ENCODE measurements at places on chromosomes 5 and 9.

- DNase-seq, result no peak
Observed at GRCh38 chr5:170254056-170254455, 21.3 kb downstream of the C5orf58 start.

- no peak for DNase-seq
Observed at GRCh38 chr5:118379470-118379869, 608.9 kb downstream of the DTWD2 start.

- no peak for DNase-seq
Observed at GRCh38 chr9:36878986-36879982, 154.8 kb downstream of the PAX5 start.

GRCh38 chr9:113587471-113588031, 124.0 kb downstream of the RGS3 start:
- DNase-seq, result no peak

DNA sequence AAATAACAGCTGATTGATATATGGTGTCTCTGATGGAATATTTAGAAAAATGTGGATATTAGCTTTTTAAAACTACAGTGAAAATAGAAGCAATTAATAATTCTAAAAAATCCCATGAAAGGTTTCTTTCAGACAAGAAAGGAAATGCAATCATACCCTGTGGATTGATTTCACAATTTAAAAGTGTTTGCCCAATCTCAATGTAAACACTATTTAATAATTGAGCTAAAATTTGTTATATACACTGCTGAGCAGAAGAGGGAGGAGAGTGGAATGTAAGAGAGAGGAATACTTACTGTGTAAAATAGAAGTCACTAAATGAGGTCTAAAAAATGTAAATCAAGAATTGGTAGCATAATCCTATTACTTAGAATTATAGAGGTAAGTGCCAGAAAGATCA, 76.9 kb downstream of the FEM1C start:
- DNase-seq, result no peak

GRCh38 chr9:89274838-89275237, 36.2 kb upstream of the CKS2 start:
- no peak for DNase-seq

GRCh38 chr5:143231973-143232812, 171.3 kb downstream of the NR3C1 start:
- DNase-seq, result no peak

GRCh38 chr9:84271921-84272556, 68.5 kb downstream of the SLC28A3 start:
- DNase-seq, result no peak

GRCh38 chr5:54518146-54518817, 723 bp downstream of the SNX18 start:
- no peak for DNase-seq

DNA sequence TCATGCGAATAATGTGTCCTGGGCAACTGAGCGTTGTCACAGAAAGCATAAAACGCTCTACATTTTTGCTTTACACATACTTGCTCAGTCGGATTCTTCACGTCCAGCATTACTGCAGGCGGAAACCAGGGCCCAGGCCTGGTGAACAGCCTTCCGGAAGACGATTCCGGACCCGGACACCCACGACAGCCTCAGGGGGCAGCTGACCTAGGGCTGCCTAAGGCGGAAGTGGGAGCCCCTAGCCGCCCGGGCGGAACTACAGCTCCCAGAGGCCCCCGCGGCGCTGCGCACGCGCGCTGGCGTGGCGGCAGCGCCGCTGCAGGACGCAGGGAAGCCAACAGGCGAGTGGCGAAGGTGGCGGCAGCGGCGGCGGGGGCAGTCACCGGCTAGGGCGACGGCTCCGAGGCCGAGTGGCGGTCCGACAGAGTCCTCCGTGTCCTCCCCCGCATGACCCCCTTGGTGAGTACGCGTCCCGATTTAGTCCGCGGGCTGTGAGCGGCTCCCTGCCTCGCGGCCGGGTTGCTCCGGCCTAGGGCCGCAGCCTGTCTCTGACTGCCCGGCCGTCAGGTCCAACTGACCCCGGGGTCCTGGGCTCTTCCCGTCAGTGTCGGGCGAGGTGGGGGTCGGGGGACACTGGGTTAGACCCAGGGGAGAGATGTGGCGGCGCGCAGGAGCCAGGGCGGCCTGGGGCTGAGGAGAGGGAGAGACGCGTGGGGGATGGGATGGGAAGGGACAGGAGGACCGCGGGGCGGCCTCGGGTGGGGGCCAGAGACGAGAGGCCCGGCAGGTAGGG, at the start of gene GAPVD1:
Gene GAPVD1 (plus strand): TSS at position 326 of the 793 bp plus-strand sequence. CDS start 37,096 bp downstream, outside the sequence.
- DNase-seq, result peak; percentile 52

DNA sequence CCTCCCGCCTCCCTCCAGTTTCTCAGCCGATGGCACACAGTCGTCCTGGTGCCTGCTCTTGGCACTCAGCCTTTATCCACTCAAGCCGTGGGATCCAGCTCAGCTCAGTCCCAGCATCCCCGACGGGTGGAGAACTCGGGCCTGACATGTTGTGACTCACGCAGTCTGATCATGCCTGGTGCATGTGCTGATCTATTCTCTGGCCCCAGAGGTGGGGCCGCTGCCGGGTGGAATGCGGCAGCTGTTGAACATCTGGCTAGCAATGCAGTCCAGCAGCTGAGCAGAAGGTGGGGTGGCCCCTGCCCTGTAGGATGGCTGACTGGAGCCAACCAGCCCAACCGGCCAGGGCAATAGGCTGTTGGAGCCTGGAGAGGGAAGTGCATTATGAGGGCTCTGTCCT, 1.7 kb upstream of the AIF1L start:
- DNase-seq, result no peak

DNA sequence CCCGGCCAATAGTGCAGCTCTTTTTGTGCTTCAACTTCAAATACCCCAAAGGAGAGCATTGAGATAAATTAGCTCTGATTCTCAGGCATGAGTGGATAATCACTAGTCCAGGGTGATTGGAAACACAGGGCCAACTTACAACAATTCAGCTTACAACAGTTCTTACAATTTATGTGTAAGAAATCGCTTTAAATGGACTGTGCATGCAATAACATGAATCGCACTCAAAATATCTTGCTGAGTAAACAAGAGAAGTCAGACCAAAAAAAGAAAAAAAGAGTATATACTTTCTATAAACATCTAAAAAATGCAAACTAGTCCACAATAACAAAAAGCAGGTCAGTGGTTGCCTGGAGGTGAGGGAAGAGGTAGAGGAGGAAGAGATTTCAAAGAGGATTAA, 150.6 kb upstream of the EDIL3 start:
- no peak for DNase-seq

DNA sequence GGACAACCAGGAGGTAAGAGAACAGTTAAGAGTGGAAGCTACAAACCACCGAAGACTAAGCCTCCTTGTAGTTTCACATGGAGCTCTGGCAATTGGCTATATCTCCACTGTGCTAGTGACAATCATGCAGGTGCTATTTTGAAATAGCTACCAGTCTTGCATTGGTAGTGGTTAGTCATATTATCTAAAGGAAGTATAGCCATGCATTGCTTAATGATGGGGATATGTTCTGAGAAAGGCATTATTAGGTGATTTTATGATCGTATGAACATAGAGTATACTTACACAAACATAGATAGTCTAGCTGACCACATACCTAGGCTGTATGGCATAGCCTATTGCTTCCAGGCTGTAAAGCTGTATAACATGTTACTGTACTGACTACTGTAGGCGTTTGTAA, 28.4 kb downstream of the HSDL2 start:
- no peak for DNase-seq

DNA sequence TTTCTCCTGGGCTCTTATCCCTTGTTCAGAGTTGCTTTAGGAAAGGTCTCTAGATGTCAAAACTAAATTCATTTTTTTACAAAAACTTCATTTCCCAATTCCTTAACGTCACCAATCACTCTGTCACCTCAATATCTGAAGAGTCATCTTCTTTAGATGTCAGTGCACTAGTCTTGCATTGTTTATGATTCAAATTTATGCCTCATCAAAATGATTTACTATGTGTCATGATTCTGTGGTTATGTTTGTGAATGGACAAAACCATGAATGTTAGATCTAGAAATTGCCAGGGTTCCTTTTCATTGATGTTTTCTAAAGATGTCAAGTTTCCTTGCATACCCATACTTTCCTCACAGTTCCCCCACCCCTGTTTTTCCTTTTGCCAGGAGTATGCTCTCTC, 21.5 kb downstream of the CWC27 start:
- DNase-seq, result no peak

GRCh38 chr5:99272576-99272975, 343.8 kb upstream of the CHD1 start:
- no peak for DNase-seq

DNA sequence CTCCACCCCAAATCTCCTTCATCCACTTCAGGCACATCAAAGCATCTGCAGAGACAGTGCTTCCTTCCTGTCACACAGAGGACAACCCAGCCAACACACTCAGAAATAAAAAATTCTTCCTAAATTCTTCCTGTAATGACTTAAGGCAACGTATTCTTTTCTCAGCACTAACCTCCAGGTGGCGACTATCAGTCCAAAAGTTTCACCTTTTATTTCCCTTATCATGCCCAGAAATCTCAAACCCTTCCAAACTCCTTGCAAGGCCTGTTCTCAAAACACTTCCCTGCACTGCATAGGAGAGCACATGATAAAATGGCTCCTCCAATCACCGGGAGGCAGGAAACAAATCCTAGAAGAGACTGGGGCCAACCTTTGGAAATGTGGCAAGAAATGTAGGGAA, 35.1 kb downstream of the SLIT3 start:
- no peak for DNase-seq

GRCh38 chr5:160289721-160290120, 22.6 kb downstream of the CCNJL start:
- no peak for DNase-seq

- DNase-seq, result no peak
Observed at GRCh38 chr5:78429332-78429980, 69.0 kb downstream of the SCAMP1 start.

GRCh38 chr5:163385271-163385670, 52.1 kb upstream of the CCNG1 start:
- no peak for DNase-seq

DNA sequence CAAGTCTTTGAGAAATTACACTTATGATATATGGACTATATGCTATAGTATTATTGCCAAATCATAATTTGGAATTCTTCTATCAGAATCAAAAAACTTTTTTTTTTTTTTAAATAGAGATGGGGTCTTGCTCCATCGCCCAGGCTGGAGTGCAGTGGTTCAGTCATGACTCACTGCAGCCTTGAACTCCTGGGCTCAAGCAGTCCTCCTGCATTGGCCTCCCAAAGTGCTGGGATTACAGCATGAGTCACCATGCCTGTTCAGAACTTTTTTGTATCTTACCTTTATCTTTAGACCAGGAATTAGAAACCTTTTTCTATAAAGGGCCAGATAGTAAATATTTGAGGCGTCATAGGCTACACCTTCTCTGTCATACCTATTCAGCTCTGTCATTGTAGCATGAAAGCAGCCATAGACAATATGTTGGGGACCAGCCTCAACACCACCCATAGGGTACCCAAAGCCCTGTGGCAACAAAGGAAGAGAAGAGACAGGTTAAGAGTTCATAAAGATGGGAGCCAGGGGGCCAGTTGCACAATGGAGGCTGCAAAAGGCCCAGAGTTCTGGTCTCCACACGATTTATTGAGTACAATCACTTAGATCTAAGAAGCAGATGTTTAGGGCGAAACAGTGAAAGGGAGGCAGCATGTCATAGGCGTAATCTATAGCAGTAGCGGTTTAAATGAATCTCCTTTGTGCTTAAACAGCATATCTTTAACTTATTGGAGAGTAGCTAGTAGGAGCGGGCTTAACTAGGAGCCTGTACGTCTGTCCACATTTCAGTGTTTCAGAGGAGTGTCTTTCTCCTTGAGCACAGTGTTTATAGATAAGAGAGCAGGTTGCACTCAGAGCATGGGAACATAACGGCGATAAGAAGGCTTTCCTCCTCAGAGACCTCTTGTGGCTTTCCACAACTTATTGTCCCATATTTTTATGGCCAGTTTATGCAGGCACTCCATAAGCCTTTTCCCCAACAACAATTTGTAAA, 12.5 kb downstream of the ECM2 start:
- DNase-seq, result no peak

DNA sequence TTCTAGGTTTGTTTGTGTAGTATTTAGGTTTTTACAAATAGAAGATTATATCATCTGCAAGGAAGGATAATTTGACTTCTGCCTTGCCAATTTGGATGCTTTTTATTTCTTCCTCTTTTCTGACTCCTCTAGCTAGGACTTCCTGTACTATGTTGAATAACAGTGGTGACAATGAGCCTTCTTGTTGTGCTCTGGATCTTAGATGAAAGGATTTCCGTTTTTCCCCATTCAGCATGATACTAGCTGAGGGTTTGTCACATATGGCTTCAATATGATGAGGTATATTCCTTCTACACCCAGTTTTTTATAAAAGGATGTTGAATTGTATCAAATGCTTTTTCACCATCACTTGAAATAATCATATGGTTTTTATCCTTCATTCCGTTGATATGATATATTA, 101.4 kb downstream of the FBXO4 start:
- no peak for DNase-seq

- DNase-seq, result no peak
Observed at GRCh38 chr5:161009194-161009593, 157.2 kb upstream of the ATP10B start.

- DNase-seq, result no peak
Observed at GRCh38 chr9:36148311-36149051, 11.9 kb downstream of the GLIPR2 start.

DNA sequence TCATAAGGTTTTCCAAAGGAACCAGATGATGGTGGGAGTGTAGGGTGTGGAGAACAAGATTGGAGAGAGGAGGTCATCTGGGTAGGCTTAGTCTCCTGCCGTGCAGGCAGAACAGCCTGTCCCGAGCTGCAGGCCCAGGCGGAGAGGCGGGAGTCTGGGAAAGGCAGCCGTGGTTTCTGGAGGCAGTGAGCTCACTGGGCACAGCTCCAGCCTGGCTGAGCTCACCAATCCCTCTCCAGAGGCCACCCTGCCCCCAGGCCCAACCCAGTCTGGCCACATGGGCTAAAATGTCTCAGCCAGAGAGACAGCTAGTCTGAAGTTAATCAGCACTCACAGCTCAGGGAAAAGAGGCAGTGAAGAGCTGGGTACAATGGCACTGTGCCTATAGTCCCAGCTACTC, 12.3 kb downstream of the P4HA2 start:
- no peak for DNase-seq

GRCh38 chr9:30534896-30535295, 1849.5 kb upstream of the ACO1 start:
- no peak for DNase-seq

GRCh38 chr5:133744960-133745308, 132.6 kb upstream of the FSTL4 start:
- no peak for DNase-seq
